ENCODE measurements at places on chromosomes 5 and 9. TPM values are rescaled to one million over a fixed set of nuclear protein-coding genes. Genes with fewer than 3 reads are reported as not detected.

DNA sequence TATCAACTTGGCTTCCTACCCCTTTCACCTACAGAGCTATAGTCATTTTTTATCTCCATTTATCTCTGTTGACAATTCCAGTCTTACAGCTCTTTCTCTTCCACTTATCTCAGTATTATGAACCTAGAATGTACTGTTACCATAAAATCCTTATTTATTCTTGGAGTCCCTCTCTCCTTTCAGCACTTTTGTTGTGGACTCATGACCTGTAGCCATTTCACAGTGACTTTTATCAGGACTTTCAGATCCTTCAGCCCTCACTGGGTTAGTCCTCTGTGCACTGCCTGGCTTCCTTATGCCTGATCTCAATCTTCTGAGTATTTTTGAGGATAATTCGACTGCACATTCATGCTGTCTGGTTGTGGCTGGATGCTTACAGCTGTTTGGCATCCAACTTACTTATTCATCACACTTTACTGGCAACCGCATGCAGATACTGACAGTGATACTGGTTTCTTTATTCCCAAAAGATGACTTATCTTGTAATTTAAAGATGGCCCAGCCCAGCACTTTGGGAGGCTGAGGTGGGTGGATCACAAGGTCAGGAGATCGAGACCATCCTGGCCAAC is 293.3 kb downstream of the MAN2A1 start:
- H3K36me3 ChIP-seq: no peaks in the 10 kb centered on the region
- H3K27ac ChIP-seq: no peak overlapping the region
- no peak overlapping the region for H3K4me3 ChIP-seq
- no peak for DNase-seq
- no peaks in the 10 kb centered on the region for H3K27me3 ChIP-seq
- H3K4me1 ChIP-seq: no peaks in the 10 kb centered on the region

Gene IL33
- not detected for total RNA-seq

DNA sequence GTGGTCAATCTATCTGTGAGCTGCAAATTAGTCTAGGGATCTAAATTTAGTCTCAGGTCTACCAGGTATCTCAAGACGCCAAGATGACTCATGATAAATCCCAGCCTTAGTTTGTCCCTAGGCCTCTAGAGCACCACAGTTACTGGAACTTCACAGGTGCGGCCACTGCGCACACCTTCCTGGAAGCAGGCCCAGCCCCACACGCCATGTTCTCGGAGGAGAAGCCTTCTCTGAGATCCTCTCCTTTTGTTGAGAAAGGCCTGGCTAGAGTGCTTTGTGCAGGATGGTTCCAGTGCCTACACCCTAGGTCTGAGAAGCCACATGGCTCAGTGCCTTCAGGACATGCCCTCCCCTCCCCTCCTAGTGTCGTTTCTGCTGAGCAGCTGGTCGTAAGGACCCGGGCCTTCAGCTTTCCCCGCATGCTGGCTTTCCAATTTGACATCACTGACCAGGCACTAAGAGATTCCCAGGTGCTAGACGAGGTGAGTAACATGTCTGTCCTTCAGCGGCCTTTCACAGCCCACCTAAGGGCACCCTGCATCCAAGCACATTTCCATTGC is 51.9 kb downstream of the IPPK start:
- H3K27me3 ChIP-seq: no peaks in the 10 kb centered on the region
- no peak for DNase-seq
- no peaks in the 10 kb centered on the region for H3K4me1 ChIP-seq
- H3K4me3 ChIP-seq: no peak overlapping the region

DNA sequence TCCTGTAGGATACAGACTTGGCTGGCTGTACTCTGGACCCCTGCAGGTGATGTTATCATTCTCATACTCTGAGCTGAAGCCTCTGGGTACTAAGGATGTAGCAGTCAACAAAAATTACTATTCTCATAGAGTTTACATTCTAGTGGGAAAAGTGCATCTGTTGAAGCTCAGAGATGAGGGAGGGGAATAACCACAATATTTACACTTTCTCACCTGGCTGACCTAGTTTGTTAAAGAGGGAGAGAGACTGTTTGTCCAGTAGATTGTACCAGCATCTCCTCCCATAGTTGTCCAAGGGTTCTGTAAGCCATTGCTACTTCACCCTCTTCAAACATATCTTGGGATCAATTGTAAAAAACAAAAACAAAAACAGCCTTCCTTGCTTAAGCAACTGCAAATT is 33.8 kb upstream of the CHD1 start:
- H3K27me3 ChIP-seq: no peaks in the 10 kb centered on the region
- H3K4me3 ChIP-seq: no peak overlapping the region
- no peaks in the 10 kb centered on the region for H3K36me3 ChIP-seq
- H3K4me1 ChIP-seq: peaks cover 5% of the 10 kb centered on the region
- DNase-seq: no peak
- no peak overlapping the region for H3K27ac ChIP-seq

Gene PGM5
- 0.15 TPM for total RNA-seq

DNA sequence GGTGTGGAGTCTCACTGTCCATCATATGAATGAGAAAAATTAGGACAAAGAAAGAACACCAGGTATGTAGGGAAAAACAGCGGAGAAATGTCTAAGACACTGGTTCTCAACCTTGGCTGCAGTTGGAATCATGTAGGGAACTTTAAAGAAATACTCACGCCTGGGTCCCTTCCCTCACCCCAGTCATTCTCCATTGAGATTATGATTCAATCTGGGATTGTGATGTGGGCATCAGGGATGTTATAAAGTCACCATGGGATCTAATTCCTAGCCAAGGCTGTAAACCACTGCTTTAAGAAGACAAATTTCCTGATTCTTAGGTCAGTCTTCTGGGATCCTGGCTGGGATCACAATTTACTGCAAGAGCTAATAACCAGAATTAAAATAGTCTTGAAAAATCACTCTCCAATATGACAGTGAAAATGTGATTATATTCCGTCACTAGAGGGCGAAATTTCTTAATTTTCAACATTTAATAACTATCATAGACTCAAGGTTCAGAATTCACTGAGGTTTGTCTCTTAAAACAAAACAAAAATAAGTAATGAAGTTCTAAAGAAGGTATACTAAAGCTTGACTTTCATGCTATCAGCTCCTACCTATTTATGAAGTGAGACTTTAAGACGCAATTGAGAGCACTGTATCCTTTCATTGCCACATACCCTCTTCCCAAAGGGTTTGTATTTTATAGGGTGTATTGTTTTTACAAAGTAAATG is 60.5 kb downstream of the GLDC start:
- H3K4me1 ChIP-seq: peaks cover 3% of the 10 kb centered on the region
- H3K4me3 ChIP-seq: no peak overlapping the region
- DNase-seq: peak; percentile 23
- H3K36me3 ChIP-seq: no peaks in the 10 kb centered on the region
- H3K27ac ChIP-seq: no peak overlapping the region

Gene TEK
- 0.15 TPM for total RNA-seq
